ENCODE measurements at places on chromosomes 5 and 9.

GRCh38 chr9:131187957-131188356, 62.6 kb downstream of the NUP214 start:
- no peak for DNase-seq

DNA sequence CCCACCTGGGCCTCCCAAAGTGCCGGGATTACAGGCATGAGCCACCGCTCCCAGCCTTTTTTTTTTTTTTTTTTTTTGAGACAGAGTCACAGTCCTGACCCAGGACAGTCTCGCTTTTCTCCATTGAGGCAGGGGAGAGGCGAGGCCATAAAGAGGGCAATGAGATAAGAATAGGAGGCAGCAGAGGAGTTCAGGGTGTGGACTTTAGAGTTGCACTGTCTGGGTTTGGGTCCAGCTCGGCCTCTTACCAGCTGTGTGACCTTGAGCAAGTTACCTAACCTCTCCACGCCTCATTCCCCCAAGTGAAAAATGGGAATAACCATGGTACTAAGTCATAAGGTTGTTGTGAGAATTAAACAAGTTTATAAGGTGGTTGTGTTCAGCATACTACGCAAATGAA, 24.6 kb upstream of the ANKH start:
- no peak for DNase-seq

GRCh38 chr9:105103776-105104175, 140.7 kb upstream of the SLC44A1 start:
- no peak for DNase-seq

GRCh38 chr5:140261403-140262171, 41.3 kb downstream of the PFDN1 start:
- DNase-seq, result no peak

- no peak for DNase-seq
Measured at GRCh38 chr5:96379896-96380295, 53.2 kb downstream of the PCSK1 start.

- no peak for DNase-seq
Measured at GRCh38 chr5:36383942-36384341, 82.2 kb upstream of the RANBP3L start.

DNA sequence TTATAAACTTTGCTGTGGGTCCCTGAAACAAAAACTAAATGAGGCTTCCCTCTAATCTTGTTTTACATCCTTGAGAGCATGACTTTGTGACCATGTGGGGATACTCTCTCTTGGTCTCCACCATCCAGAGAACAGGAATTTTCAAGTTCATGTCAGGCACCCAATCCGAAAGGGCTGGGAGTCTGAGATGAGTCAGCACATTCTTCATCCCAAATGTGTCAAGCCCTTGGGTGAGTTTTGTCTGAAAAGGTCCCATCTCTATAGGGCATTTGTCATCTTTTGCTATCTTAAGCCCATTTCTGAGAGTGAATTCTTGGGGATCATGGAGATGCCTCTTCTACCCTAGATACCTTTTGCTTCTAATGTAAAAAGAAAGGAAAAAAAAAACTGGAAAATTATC, 26.9 kb upstream of the RAPGEF6 start:
- no peak for DNase-seq
